ENCODE measurements at places on chromosomes 2 and 18.
A peak's percentile ranks its signal among the peaks of the same experiment; 100 is the strongest.

GRCh38 chr2:205358351-205358815 lies 323.9 kb upstream of the NRP2 start:
- no peak for DNase-seq

GRCh38 chr2:188523919-188524318 lies 232.2 kb downstream of the GULP1 start:
- peak; percentile 14 for DNase-seq

GRCh38 chr2:78977661-78978145 lies 47.8 kb upstream of the REG3G start:
- DNase-seq: no peak

DNA sequence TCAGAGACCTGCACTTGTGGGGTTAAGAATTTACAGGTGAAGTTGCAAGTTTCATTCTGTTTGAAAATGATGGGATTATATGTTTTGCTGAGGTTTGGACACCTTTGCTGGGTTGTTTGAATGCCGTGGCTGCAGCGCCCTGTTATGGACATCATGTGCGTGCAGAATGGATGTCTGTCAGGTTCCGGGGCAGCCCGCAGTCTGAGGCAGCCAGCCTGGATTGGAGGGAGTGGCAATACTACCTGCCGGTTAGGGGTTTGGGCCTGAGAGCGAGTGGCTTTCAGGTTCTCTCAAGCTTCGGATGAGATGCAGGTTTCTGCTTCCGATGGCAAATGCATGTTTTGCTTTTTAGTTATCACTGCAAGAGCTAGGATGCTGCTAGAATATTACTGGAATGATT lies 1.1 kb downstream of the CASP8 start:
- no peak for DNase-seq

DNA sequence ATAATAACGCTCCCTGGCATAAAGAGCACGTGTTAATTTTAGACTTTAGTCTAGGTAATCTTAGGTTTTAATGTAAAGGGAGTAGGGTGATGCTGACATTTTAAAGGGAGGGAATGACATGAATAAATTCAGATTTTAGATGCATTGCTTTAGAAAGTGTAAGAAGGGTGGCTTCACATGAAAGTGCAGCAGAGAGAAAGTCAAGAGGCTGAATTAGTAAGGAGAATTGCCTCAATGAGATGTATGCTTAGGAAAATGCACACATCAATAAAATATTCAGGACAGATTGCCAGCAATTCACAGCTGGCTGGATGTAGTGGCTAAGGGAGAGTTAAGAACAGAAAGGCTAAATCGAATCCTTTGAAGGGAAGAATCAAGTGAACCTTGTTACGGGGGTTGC lies 165.5 kb upstream of the CDH19 start:
- no peak for DNase-seq

DNA sequence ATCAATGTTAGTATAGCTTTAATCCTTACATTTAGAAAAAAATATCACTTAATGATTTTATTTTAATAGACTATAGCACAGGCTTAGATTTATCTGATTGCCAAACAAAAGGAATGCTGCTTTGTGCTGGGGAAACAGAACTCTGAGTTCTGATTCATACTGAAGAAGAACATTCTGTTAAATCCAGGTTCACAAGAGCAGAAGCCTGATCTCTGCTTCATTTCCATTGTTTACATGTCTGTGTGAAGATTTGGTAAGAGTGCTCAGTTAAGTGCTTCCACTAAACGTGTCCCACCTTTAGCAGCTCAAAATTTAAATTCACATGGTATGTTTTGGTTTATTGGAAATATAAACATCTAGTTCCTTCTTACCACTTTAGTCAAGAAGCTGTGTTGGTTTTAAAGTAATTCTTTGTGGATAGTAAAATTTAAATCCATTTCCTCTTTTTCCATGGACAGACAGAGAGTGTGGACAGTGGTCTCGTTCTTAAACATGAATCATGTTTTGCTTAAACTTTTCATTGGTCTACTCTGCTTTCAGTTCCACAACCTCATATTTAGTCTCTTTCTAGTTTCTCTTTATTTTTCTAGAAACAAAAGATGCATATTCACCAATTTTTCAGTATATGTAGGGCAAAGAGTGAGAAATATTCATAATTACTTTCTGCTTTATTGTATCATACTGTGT lies 59.1 kb downstream of the NYAP2 start:
- DNase-seq: no peak

DNA sequence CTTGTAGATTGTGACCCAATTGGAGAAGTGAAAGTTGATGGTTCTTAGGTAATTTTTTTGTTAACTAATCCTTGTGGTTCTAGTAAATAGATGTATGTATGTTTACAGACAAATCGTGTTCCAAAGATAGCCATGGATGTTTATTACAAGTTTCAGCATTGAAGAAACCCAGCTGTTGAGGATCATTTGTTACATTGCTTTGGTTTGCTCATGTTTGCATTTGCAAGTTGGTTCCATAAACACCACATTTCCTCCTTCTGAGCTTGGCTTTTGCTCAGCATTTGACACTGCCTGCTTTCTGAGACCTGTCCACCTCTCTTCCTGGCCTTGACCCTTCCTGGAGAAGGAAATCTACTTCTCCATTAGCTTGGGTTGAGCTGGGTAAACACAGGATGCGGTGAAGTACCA lies 1.8 kb upstream of the CCDC68 start:
- no peak for DNase-seq

- DNase-seq: no peak
Observed at GRCh38 chr18:23735021-23735464, 45.8 kb downstream of the LAMA3 start.

DNA sequence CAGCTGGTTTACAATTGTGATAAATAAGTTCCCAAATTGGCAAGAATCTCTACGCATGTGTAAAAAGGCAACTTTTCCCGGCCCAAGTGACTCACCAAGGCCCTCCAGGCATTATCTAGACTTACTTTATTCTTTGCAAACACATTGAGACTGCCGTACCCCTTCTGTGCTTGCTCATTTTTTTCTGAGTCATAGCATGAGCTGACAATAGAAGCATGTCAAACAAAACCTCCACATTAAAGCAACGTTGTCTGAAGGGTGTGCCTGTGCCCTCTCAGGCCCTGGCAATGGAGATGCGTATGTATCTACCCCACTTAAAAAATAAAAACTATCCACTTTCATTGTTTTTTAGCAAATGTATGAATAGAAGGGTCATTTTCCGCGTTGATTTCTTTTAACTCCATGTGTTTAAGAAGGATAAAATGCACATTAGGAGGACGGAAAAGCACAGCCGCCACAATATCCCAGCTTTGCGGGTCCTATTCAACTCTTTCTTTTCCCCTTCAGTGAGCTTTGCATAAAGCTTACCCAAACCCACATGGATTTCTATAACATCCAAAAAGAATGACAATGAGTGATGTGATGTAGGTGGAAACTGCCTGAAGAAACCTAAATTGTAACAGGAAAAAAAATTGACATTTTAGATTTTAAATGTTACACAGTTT lies 298.2 kb downstream of the CDCA7 start:
- DNase-seq: no peak

GRCh38 chr2:112920923-112921532 lies 10.1 kb downstream of the IL37 start:
- no peak for DNase-seq

- no peak for DNase-seq
Observed at GRCh38 chr2:218867900-218868299, 8.3 kb downstream of the WNT6 start.

DNA sequence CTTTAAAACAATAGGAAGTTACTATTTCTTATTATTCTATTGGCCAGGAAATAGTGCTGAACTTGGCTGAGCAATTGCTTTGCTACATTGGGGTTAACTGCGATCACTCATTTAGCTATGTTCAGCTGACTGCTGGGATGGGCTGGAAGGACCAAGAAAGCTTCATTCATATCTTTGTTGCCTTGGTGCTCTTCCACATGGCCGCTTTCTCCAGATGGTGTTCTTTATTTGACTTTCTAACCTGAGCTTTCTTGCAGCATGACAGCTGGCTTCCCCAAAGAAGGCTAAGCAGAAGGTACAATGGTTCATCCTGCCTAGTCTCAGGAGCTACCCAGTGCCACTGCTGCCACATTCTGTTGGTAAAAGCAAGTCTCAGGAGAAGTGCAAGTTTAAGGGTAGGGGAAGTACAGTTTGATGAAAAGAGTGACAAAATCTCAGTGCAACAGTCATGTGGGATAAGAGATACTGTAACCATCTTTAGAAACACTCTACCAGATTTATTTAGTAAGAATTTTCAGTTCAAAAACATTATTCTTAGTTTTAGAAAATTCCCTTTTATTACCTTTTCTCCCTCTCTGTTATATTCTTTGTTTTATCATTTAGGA lies 180.6 kb upstream of the RBMS1 start:
- no peak for DNase-seq

- DNase-seq: no peak
Observed at GRCh38 chr2:12712881-12713280, 3.9 kb upstream of the TRIB2 start.

DNA sequence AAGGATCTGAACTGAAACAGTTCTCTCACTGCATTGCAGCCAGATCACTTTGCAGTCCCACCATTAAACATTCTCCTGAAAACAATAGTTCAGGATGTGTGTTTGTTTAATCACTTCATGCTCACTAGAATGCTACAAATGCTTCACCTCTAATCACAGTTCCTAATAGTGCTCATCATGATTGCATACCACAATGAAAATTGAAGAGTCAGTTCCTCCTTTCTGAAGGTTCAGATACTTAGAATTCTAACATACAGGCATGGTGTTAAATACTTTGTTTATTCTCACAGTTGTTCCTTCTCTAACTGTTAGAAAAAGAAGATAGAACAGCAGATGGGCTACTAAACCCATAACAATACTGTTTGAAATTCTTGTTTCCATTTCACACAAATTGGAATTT lies 622.3 kb upstream of the ACVR2A start:
- no peak for DNase-seq

- no peak for DNase-seq
Observed at GRCh38 chr2:127763776-127764175, 47.2 kb downstream of the WDR33 start.

DNA sequence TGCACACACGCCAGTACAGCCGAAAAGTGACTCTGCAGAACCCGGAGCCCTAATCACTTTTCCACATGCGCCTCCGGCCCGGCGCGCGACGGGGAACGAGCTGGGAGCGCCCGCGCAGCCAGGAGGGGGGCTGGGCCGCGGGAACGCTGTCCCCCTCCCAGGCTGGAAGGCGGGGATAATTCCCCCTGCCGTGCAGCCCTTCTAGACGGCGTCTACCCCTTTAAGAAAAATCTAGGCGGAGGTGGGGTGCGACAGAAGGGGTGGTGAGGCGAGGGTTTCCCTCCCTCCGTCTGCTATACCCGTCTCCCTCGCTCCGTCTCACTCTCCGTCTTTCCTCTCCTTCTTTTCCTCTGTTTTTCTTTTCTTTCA lies 2.4 kb downstream of the CYP26B1 start:
- DNase-seq: peak; percentile 41

DNA sequence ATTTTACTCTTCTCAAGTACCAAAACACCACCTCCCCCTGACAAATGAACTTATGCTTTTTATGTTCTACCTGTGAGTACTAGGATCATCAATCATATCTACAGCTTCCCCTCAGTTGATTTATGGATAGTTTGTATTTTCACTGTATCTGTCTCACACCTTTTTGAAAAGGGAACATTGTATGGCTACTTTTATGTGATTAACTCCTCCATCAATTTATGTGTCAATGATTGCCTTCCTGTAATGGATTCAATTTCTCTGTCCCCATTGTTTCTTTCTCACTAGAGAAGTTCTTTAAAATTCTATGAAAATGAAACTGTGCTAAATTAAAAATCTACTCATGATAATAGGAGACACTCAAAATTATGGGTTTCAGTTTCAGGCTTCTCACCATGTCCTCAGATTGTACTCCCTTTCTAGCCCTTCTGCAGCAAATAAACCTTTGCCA lies 935.0 kb downstream of the TRIB2 start:
- DNase-seq: no peak

GRCh38 chr2:64212801-64213321 lies 68.6 kb upstream of the PELI1 start:
- DNase-seq: no peak

DNA sequence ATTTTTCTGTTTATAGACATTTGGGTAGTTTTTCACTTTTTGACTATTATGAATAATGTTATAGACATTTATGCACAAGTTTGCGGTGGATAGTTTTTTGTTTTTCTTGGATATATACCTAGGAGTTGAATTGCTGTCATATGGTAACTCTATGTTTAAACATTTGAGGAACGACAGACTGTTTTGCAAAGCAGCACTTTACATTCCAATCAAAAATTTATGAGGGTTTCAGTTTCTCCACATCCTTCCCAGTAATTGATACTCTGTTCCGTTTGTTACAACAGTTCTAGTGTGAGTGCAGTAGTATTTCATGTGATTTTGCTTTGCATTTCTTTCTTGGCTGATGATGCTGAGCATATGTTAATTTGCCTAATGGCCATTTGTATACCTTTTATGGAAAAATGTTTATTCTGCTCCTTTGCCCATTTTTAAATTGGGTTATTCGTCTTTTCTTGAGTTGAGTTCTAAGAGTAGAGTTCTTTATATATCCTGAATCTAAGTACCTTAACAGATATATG lies 617.3 kb upstream of the LRATD1 start:
- DNase-seq: no peak

GRCh38 chr2:38248255-38248654 lies 128.8 kb downstream of the ATL2 start:
- no peak for DNase-seq

GRCh38 chr2:182432051-182432450 lies 5.2 kb upstream of the PDE1A start:
- no peak for DNase-seq

Data from NCI-H1105 (cell line).